Lung microvascular endothelial cell (primary cell): ENCODE measurements at places on chromosomes 3 and 15.

DNA sequence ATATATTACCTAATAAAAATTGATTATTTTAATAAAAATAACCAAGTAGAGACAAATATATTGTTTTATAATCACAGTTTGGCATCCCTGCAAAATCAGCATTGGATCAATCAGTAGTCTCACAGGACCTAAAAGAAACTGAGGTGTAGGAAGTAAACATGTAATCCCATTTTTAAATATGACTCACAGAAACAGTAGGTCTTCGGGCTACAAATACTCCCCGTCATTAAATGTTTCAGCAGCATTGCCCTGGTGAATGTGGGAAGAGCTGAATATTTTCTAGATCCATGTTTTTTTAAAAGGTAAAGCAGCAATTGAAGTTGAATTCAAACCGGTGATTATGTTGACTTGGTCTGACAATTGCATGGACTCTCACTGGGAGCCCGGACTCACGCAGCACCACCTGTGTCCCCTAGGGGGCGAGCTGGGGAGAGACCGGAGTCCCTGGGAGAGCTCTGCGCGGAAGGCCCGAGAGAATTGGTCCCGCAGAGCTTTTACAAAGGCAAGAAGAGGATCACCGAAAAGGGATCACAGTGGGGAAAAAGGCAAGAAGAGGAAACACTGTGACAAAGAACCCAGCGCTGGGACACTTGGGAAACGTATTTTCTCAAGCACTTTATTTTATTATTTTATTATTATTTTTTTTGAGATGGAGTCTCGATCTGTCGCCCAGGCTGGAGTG is 17.2 kb upstream of the USP3 start:
- peak; percentile 76 for DNase-seq

- DNase-seq, result no peak
Observed at GRCh38 chr3:123834631-123835030, 49.5 kb downstream of the MYLK start.

GRCh38 chr3:78978037-78978436 is 789.8 kb downstream of the ROBO1 start:
- no peak for DNase-seq

GRCh38 chr15:98412852-98413251 is 235.5 kb upstream of the IGF1R start:
- DNase-seq, result no peak

DNA sequence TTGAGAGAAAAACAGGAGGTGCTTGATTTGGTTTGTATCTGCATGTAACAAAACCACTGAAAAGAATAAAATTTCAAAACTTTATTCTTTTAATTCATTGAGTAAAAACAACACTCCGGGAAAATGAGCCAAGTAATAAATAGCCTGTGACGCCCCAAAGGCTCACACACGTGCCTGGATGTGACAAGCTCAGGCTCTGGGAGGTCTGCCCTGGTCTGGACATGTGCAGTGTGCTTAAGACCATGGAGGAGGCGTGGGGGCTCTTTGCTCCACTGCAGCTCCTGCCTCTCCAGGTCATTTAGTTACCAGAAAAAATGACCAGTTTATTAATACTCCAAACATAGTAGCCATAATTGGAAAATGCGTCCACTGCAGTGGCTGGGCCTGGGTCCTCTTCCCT is 8.6 kb upstream of the NME9 start:
- no peak for DNase-seq

GRCh38 chr15:90863987-90864386 is 4.4 kb upstream of the FURIN start:
- no peak for DNase-seq

DNA sequence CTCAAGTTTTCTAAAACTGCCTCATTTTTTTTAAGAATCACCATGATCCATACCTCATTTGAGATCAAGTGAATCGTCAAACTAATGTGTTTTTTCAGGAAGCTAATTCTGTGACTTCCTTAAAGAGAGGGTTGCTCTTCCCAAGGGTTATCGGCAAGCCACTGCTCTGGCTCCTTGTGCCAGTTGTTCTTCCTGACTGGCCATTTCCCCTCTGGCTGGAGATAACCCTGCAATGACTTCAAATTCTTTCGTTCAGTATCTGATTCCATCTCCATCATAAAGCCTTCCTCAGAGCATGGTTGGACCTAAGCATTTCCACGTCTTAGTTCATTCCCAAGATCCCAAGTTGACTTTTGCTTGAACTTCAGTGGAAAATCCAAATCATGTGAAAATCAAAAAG is 167.1 kb downstream of the MECOM start:
- DNase-seq, result no peak

DNA sequence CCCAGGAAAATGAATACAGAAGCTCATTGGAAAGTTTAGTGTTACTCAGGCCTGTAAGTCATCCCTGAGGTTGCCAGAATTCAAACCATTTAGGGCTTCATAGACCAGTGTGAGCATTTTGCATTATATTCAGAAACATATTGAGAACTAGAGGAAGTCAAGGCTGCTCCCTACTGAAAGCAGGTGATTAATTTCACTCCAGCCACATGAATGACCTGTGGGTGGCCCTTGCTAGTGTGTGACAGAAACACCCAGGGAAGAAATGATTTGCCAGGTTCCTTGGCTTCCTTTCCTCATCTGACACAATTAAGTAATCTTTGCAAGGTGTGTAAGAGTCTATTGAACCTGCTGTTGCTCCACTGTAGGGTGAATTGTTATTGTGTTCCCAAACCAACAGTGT is 61.8 kb downstream of the GAP43 start:
- no peak for DNase-seq

DNA sequence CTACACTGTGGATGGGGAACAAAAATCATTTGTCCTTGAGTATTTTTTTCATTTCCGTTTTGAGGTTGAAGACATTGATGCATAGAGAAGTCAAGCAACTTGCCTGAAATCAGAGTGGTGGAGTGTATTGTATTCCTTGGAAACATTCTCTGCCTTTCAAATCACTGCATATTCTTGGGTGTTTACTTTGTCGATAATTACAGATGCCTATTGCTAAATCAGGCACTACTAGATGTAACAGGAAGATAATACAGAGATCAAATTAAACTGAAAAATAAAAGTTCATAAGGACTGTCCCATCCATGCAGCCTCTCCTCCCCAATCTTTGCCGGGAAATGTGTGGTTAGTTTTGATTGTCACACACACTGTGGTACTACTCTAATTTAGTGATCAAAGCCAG is 37.4 kb upstream of the VEPH1 start:
- no peak for DNase-seq

DNA sequence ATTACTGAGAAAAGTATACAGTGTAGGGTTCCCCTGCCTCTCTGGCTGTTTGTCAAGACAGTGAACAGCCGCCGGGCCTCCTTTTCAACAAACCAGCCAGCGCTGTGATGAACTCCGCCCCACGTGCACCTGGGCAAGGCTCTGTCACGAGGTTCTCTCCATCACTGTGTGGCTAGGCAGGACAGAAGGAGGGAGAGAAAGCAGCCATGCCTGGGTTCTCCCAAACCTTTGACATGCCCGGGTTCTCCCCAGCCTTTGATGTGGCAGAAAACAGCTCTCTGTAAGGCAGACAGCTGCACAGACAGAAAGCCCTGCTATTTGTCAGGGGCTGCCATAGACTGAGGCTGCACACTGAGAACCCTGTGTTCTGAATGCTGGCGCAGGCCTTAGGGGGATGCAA is 101.4 kb upstream of the TRPM1 start:
- DNase-seq, result no peak

GRCh38 chr3:38284756-38285150 is 2.7 kb downstream of the SLC22A14 start:
- no peak for DNase-seq

DNA sequence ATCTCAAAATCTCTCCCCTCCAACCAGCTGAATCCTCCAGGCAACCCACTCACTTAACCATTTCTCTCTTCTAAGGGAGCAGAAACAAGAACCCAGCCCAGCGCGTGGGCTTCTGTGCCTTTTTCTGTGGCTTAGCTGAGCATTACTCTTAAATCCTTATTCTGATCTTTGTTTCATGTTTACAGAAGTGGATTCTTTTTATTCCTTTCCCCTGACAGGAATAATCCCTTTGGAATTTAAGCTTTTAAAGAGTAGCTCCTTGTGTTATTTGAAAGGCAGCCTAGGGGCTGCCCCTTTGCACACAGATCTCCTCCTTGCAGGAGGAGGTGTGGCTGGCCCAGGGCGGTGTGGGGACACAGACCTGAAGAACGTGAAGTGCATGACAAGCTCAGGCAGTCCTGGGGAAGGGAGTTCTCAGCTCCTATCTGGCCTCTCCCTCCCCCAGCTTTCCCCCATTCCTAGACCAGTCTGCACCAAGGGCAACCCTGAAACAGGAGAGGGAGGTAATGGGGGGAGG is 77.1 kb upstream of the UBE2E1 start:
- no peak for DNase-seq

- peak; percentile 17 for DNase-seq
Observed at GRCh38 chr3:125594581-125595011, 701 bp downstream of the OSBPL11 start.

DNA sequence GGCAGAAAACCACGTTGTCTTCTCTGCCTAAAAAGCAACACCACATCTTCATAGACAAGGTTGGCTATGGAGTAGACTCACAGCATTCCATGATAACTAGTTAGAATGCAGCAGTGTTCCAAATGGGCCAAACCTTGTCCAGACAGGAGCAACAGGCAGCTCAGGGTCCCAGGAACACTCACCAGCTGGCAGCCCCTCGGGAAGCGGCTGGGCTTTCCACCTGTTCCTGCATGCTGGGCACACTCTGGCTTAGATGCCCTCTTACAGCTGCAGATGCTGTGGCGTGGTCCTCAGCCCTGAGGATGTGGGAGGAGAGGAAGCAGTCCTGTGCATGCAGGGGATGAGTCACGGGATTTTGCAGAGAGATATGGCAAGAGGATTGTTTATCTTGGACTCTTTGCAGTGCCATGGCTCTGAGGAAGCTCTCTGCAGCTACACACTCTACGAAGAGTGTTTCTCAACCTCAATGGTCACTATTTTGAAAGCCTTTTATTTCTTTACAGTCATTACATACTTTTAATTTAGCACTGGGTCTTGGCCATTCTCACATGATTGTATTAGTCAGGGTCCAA is 11.3 kb downstream of the NRROS start:
- DNase-seq, result peak; percentile 94
